ENCODE measurements at places on chromosomes 2 and 18. TPM values are rescaled to one million over a fixed set of nuclear protein-coding genes. Genes with fewer than 3 reads are reported as not detected.

DNA sequence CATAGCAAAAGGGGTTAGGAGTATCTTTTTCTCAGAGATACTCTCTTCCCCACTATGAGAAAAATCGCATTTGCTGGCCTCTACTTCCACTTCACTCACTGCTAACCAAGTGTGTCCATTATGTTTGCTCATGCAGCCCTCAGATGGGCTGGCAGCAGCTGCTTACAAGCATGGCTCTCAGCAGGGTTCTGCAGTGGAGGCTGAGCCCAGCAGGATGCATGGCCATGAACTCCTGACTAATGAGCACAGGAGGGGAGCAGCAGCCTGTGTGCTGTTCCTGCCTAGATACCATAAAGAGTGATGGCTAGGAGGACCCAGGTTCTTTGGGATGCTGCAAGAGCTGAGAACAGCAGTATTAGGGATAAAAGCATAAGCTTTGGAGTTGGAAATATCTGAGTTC lies 316.9 kb upstream of the THSD7B start:
- no peak for DNase-seq

GRCh38 chr18:13450289-13451212 lies 232.0 kb downstream of the LDLRAD4 start:
- DNase-seq, result no peak

DNA sequence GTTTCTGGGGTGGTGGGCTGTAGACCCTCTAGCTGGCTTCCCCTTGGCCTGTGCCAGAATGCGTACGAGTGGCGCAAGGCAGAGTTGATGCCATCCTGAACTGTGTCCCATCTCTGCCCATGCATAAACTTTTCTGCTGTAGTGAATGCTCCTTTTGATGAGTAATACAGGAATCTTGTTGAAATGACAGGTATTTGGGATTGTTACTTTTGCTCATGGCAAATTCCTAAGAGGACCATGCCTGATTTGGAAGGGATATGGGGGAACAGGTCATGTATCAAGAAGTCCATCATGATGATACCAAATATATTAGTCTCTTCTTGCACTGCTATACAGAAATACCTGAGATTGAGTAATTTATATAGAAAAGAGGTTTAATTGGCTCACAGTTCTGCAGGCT lies 648.0 kb downstream of the SLC4A3 start:
- no peak for DNase-seq

GRCh38 chr2:109419960-109420370 lies 193.8 kb downstream of the SEPTIN10 start:
- DNase-seq, result no peak

- peak; percentile 38 for DNase-seq
Measured at GRCh38 chr2:26982102-26982742, 11.8 kb downstream of the MAPRE3 start.

DNA sequence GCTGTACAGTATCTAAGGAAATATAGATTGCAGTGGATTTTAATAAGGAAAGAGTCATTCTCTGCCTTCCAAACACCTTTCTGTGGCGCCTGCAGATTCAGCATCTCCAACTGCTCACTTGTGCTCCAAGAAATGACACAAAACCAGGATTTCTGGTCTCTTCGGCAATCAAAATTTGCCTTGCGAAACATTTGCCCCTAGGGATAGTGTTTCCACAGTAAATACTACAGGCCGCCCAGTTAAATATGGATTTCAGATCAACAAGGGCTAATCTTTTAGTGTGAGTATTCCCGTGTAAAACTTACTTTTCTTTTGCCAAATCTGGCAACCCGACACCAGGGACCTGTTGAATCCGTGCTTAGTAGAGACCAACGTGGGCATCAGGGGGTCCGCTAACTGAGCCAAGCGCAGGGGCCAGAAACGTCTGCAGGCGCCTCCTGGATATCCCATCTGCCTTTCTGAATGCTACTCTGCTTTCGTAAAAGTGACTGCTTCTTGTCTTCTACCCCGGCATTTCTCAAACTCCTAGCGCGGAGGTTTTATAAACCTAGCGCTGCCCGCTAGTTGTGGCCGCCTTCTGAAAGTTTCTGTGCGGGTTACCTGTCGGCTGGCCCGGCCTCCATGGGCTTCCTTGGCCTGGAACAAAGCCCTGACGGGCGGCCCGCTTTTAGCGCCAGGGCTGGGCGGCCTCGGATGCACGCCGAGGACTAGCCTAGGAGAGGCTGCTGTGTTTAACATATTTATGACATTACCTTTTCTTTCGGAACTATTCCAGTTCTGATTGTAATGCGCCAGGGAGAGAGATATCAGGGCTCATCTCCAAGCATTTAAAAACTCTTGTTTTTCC lies 2.5 kb downstream of the CYP1B1 start:
- no peak for DNase-seq

- no peak for DNase-seq
Measured at GRCh38 chr2:222835143-222835822, 25.6 kb upstream of the ACSL3 start.

GRCh38 chr2:164458792-164459191 lies 162.5 kb downstream of the GRB14 start:
- no peak for DNase-seq

GRCh38 chr2:179726461-179727180 lies 134.8 kb downstream of the ZNF385B start:
- no peak for DNase-seq

DNA sequence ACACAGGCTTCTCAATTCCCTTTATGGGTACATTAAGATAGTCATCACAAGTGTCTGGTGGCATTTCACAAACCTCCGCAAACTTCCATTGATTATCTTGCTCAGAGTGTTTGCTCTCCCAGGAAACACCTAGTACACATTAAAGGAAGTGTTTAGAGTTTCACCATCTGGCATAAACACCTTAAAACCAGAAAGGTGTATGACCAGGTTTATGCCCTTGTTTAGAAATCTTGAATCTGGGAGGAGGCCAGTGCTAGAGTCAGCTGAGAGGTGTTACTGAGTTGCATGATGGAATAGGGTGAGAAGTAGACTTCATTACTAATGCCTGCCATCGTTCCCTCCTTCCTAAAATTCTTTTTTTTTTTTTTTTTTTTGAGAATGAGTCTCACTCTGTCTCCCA lies 78.9 kb upstream of the FAM237A start:
- DNase-seq, result no peak

GRCh38 chr2:6922201-6922656 lies 5.0 kb downstream of the RNF144A start:
- DNase-seq, result no peak

GRCh38 chr2:45055162-45055605 lies 45.9 kb upstream of the SIX2 start:
- DNase-seq, result no peak

DNA sequence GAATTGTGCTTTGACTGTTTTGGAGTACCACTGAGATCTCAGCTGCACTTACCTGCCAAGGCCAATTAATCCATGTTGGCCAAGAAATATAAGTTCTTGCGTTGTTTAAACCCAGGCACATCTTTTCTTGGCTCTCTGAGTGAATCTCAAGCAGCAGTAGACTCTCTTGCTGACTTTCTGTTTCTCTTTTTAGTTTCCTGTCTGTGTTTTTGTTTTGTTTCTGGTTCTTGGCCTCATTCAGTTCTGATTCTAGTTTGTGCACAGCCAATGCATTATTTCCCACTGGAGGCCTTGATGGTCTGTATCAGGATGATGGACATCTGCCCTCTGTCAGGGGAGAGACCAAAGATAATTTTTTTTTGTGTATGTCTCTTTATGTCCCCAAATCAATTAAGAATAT lies 379.4 kb downstream of the CDH2 start:
- no peak for DNase-seq

DNA sequence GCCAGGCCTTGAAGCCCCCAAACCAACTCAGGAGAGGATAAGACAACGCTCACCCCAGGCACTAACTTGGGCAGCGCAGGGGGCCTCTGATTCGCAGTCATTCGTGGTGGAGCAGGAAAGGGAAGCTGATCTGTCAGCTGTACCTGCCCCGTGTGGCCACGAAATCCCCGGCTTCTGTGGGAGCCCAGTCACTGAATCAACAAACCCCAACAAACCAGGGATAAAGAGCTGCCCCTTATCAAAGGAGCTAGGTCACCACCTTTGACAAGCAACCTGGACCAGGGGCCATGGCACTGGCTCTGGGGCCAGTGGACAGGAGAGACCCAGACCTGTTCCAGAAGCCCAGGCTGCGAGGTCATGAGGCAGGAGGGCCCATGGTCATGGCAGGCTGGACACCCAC lies 14.5 kb downstream of the SDC1 start:
- no peak for DNase-seq

GRCh38 chr2:127053731-127054603 lies 53.0 kb downstream of the BIN1 start:
- no peak for DNase-seq

DNA sequence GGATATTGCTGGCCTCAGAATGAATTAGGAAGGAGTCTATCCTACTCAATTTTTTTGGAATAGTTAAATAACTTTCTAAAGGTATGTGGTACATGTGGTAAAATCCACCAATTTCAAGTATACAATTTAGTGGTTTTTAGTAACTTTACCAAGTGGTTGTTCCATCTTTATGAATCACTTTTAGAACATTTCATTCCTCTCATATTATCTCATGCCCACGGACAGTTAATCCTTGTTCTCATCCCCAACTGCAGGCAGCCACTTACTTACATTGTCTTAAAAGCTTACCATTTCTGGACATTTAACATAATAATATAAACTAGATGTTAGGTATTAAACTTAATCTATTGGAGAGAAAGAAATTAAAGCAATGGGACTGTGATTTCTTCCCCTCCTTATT lies 146.3 kb upstream of the ZC3H15 start:
- no peak for DNase-seq

DNA sequence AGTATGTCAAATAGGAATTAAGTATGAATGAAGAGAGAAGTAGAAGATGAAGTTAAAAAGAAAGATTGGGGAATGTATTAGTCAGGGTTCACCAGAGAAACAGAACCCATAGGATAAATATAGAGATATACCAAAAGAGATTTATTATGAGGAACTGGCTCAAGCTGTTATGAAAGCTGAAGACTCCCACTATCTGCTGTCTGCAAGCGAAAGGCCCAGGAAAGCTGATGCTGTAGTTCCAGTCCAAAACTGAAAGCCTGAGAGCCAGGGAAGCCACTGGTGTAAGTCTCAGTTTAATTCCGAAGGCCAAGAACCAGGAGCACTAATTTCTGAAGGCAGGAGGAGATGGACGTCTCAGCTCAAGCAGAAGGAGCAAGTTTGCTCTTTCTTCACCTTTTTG lies 200.9 kb upstream of the FN1 start:
- DNase-seq, result no peak

- DNase-seq, result peak; percentile 14
Measured at GRCh38 chr2:238069021-238069709, 8.4 kb downstream of the SCLY start.

GRCh38 chr2:46815121-46815802 lies 100.3 kb downstream of the MCFD2 start:
- no peak for DNase-seq

- DNase-seq, result no peak
Measured at GRCh38 chr2:27980242-27980641, 89.7 kb downstream of the BABAM2 start.

GRCh38 chr2:225630824-225631533 lies 231.5 kb downstream of the NYAP2 start:
- no peak for DNase-seq

DNA sequence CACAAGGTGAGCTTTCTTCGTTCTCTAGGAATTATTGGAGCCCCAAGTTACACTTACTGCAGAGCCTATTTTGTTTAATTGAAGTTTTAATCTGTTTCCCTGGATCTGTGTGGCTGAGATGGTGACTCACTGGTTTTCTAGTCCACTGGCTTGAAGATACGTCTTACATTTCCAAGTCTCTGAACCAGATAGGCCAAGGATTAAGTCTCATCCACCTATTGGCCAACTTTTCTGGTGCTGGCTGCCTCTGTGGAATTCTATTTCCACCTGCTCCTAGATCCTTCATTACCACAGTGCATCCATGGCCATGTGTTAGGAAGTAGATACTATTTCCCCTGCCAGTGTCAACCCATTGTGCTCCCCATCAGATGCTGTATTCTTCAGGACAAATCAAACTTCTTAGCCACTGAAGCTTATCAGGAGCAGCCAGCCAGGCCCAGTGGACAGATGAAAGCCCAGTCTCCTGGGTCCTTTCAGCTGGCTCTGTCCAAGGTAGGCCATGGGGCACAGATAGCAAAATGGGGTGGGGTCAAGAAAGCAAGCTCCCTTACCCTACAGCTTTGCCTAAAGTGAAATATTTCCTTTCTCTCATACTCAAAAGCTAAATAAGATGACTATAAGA lies 198.8 kb upstream of the TCF4 start:
- no peak for DNase-seq

GRCh38 chr18:12946549-12947284 lies 1.1 kb upstream of the SEH1L start:
- peak; percentile 35 for DNase-seq

- no peak for DNase-seq
Measured at GRCh38 chr2:238906936-238907716, 59.2 kb downstream of the TWIST2 start.

GRCh38 chr18:3333056-3333720 lies 71.3 kb downstream of the MYL12B start:
- DNase-seq, result no peak

DNA sequence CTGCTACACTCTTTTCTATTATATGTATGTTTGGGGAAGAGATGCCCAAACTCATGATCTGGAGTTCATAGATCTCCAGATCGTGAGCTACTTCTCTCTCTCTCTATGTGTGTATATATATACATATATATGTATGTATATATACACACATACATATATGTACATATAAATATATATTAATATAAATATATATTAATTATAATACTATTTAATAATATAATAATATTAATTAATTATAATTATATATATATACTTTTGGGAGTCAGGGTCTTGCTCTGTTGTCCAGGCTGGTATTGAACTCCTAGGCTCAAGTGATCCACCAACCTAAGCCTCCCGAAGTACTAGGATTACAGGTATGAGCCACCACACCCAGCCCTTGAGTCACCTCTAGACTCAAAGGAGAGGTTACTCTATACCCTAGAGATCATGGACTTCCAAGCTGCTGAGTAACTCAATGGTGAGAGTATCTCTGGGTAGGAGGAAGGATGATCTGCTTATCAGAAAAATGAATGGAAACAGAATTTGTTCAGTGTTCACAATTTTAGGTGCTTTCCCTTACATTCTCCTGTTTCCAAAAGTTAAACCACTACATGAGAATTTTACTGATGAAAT lies 463.5 kb upstream of the TRIB2 start:
- DNase-seq, result no peak

MYOM1 gene
- 0.41 TPM for total RNA-seq

GREB1 gene
- 0.42 TPM for total RNA-seq

FBXO15 gene
- 1.3 TPM for total RNA-seq

EPAS1 gene
- 2.1 TPM for total RNA-seq

OTOS gene
- not detected for total RNA-seq

STON1 gene
- total RNA-seq, result 0.57 TPM

SMIM21 gene
- total RNA-seq, result not detected

SLC4A3 gene
- total RNA-seq, result not detected

SERPINB11 gene
- not detected for total RNA-seq

KIF5C gene
- total RNA-seq, result 24.5 TPM

CDH19 gene
- not detected for total RNA-seq

TEX44 gene
- not detected for total RNA-seq

GATA6 gene
- not detected for total RNA-seq

CNDP1 gene
- total RNA-seq, result not detected

PLEKHH2 gene
- total RNA-seq, result 0.72 TPM

GAREM1 gene
- 0.31 TPM for total RNA-seq

HNRNPA3 gene
- total RNA-seq, result 340 TPM

GALNT13 gene
- total RNA-seq, result not detected
